Transverse colon (tissue), 4 donors: ENCODE measurements at places on chromosomes 11 and 22. TPM values are rescaled to one million over a fixed set of nuclear protein-coding genes. Genes with fewer than 3 reads are reported as not detected.

The CCDC34 gene
- total RNA-seq = 6.8 TPM

The TPH1 gene
- 13.1 TPM for total RNA-seq

The LYVE1 gene
- total RNA-seq = 40.5 TPM

The FAM83F gene
- 31.8 TPM for total RNA-seq

The C11orf86 gene
- total RNA-seq = 21.0 TPM

The SHISAL1 gene
- 4.6 TPM for total RNA-seq

- DNase-seq = no peak
Observed at GRCh38 chr11:130278151-130278550, 36.6 kb downstream of the ZBTB44 start.

GRCh38 chr11:19345848-19346681 is 105.3 kb upstream of the E2F8 start:
- no peak for DNase-seq

DNA sequence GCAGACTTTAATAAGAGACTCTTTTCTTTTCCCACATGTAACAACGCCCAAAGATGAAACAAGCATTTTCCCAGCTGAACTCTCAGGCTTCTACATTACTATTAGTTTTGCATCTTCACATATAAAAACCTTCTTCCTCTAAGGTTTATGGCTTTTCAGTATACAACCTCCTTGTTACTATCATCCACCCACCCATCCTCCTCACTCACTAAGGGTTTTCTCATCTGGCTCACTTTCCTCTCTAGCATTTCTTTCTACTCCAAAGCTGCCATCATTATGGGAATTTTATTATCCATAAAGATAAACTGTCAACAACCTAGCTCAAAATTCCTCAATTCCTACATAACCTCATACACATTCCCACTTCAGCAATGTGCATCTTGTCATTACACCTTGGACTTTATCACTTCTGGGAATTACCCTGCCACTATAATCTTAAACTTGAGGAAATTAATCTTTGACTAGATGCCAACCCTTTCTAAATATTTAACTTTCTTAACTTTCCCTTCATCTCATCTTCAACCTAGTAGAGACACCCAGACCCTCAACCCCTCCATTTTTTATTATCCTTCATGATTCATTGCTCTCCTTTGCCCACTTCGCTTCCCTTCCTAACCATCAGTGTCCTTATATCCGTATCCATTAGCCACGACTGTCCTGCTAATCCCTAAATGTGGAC is 30.9 kb downstream of the MTMR2 start:
- DNase-seq = no peak

DNA sequence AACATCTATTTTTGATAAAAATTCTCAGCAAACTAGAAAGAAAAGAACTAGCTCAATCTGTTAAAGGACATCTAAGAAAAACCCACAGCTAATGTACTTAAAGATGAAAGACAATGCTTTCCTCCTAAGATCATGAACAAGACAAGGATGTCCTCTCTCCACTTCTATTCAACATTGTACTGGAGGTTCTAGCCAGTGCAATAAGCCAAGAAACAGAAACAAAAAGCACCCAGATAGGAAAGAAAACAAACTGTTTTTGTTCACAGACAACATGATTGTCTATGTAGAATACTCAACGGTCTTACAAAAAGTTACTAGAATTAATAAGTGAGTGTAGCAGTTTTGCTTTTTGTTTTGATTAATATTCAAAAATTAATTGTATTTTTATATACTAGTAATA is 7.8 kb downstream of the CD3D start:
- DNase-seq = no peak

DNA sequence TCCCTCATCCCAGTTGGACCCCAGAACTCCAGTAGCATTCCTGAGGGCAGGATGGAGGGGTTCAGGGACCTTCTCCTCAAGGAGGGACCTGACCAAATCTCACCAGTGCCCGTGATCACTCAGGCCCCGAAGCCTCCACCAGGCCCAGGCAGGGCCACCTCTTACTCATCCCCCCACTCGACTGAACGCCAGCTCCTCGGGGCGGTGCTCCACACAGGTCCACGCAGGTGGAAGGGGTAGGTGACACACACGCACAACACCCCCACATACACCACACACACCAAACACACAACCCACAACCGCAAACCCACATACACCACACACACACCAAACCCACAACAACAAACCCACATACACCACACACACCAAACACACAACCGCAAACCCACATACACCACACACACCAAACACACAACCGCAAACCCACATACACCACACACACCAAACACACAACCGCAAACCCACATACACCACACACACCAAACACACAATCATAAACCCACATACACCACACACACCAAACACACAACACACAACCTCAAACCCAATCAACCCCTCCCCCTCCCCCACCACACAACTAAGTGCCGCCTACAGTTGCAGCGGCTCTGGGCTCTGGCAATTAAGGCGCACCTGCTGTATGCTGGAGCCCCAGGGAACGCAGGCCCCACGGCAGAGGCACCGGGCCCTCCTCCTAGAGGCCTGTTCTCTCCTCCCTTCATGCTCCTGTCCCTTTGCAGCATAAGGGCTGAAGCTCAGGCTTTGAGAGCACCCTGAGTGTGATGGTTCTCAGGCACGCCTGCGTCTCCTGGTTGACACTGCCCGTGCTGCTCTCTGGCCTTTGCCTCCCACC is 1318.1 kb downstream of the TBC1D22A start:
- no peak for DNase-seq

GRCh38 chr11:127126986-127127385 is 126.4 kb upstream of the KIRREL3 start:
- DNase-seq = no peak

DNA sequence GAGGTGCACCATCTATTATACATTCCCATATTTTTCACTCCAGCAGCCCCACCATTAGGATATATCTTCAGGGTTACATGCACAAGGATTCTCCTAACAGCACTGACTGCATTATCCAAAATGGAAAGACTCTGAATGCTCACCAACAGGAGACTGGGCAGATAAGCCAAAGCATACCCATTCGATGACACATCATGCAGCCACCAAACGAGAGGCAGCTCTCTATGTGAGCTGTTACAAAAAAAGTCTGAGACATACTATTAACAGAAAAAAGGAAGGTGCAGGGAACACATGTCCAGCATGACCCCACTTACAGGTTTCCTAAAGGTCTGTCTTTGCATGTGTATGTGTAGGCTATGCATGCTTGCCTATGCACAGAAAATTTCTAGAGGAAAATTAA is 12.4 kb upstream of the SERPIND1 start:
- DNase-seq = no peak

DNA sequence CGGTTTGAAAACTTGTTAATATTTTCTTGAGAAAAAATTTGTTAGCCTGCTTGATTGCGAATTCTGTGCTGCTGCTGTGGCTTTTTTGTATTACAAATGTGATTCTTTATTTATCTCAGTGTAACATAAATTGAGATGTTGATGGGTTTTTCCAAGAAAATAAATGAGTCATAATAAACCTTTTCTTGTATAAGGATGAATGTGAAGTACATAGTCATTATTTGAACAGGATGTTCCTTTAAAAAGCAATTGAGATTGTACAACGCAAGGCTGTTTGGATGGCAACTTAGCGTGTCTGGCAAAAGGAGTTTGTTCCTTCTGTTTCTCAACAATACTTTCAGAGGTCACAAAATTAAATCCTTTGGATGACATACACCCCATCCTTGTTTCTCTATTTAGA is 24.6 kb upstream of the CARD18 start:
- DNase-seq = no peak

DNA sequence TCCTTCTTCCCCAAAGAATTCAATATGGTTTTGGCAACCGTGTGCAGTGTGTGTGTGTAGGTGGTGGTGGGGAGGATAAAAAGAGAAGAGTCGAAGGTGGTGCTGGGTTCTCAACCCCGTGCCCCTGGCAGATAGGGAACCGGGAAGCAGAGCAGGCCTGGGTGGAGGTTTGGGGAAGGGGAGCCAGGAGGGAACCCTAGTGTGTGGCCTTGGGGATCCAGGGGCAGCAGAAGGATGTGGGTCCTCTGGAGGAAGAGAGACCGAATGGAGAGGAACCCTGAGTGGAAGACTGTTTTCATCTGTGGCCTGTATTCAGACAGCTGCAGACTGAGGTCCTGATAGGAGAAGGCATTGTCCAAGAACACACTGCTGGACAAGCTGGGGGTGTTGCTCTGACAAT is 73.3 kb upstream of the B3GAT1 start:
- no peak for DNase-seq

DNA sequence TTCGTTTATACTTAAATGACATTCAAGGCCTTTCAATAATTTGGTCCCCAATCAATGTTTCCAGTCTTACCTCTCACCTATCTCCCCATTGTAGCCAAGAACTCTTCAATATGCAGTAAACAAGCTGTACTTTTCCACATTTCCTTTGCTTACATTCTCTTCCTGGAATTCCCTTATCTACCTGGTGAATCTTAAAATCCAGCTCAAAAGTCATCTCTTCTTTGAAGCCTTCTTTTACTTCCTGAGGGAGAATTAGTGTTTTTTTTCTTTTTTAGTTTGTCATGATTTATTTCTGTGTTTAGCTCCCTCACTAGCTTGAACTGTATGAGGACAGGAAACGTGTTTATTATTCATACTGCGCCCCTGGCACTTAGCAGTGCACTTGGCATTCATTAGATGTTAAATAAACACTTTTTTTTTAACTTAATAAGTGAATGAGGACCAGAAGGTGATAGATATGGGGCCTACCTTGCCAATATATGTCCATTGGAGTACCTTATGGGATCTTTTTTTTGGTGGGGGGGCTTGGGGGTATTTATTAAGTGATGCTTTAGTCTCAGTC is 4.9 kb upstream of the PTS start:
- DNase-seq = no peak

DNA sequence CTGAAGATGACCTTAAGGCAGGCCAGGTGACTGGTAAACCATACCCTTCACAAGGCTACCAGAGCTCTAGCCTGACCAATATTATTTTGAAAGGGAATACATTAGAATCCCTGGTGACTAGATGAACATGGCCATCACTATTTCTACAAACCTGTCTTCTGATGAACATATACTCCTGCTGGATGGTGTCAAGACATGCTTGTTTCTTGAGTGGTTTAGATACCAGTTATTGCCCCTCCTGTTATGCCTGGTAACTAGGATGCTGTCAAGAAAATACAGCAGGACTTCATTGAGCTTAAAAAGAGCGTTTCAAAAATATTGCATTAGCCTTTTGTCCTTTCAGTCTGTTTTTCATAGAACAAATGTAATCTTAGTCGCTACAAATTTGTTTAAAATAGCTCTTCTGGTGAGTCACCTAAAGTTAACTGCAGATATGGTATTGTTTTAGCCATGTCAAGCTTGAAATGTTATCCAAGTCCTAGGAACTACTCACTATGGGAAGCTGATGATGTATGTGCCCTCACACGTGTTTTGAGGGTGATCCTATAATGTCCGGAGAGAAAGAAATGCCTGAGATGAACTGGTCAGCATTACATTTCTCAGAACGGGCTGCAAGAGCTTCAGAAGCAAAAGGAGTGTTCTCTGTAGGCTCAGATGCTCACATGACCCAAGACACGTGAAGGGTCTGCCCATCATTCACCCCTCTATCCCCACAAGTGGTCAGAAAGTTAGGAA is 20.6 kb downstream of the ADM start:
- no peak for DNase-seq

- peak; percentile 28 for DNase-seq
Observed at GRCh38 chr11:82557274-82557673, 176.4 kb downstream of the FAM181B start.

DNA sequence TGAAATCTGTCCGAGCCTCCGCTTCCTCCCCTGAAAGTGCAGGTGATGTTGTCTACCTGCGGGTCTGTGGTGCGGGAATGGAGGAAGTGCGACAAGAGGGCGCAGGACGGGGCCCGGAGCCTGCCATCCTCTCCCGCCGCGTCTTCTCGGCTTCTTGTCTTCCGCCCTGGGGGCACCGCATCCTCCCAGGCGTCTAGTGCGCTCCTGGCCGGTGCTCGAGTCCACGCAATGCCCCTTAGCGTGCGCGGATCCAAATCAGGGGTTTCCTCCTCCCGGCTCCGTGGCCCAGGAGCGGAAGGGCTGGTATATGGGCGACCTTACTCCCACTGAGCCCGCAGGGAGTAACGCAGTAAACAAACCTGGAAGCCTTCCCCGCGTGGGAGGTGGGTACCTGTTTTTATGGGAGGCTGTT is 405 bp downstream of the SFI1 start:
- DNase-seq = peak; percentile 52
